ENCODE measurements at places on chromosomes 6 and 20.
A peak's percentile ranks its signal among the peaks of the same experiment; 100 is the strongest.

DNA sequence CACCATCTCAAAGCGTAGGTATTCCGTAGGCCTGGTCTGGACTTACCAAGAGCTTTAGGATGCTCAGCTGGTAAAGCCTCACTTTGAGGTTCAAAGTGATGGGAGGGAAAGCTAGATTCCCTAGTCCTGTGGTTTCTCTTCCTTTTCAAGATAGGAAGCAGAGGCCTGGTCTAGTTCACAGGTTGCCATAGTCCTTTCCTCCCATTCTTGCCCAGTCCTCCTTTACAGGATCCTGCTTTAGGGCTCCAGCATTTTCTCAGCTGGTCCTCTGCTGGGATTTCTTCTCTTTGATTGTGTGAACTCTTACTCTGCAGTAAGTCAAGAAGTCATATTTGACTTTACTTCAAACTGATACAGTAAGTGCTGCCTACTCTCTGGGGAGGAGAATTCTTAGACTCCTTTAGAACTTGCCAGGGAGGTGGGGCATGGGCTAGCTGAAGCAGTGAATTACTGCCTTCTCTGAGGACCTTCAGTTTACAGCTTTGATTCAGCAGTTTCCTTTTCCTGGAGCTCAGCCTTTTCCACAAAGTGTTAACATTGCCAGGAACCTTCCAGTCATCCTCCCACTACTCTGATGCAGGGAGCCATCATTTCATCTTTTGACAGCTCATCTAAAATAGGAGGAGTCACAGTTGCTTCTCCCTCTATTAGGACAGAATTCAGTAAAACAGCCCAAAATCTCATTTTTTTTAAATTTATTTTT, 42.8 kb upstream of the PLCG1 start:
- peak; percentile 28 for DNase-seq

DNA sequence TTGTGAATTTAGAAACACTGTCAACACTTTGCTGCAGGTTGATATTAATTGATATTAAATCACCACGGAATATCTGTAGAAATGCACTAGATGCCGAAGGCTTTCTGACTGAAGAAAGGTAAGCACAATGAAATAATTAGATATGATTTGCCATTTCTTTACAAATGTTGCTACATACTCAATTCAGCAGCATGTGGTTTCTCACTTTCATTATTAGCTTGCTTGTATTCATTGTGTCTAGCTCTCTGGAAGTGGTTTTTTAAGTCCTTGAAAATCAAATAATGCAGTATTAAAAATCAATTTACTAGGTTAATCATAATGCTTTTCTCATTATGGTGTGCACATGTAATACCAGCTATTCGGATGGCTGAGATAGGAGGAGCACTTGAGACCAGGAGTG, 231.3 kb upstream of the MARCKS start:
- no peak for DNase-seq

DNA sequence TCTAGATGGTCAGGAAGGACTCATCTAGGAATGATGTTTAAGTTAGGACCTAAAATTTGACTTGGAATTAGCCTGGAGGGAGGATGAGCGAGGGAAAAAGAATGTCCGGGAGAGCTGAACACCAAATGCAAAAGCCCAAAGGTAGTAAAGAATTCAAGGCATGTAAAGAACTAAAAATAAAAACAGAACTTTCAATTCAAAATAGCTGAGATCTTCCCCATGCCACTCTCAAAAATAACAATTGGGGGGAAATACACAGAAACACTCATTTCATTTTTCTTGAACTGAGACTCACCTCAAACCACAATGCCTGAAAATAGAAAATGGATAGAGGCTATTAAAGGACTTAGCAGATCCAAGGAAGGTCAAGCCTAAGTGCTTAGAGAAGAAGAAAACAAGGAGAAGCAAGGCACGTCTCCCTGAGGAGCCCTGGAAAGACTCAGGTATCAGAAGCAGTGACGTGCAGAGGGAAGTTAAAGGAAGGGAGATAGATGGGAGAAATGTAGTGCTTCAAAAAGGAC, 10.4 kb downstream of the PXT1 start:
- peak; percentile 92 for DNase-seq

DNA sequence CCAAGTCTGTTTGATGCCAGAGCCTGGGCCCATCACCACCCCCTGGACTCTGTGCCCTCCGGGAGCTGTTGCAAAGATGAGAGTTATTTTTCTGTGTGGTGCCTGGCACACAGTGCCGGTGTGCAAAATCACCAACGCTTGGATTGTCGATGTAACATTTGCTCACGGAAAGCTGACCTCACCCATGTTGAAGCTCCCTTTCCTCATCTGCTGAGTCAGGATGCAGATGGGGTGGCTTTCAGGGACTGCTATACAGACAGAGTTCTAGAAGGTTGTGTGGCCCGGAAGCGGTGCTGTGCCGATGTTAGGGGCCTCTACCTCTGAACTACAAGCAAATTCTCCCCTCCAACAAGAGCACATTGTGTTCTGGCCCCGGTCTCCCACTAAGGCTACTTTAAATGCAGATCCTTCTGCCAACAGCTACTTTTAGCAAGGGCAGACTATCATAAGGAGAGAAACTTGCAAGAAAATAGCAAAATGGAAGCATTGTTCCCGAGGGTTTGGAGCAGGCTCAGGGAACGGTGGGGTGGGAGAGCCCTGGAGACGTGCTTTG, 34.0 kb downstream of the EYA2 start:
- peak; percentile 42 for DNase-seq

DNA sequence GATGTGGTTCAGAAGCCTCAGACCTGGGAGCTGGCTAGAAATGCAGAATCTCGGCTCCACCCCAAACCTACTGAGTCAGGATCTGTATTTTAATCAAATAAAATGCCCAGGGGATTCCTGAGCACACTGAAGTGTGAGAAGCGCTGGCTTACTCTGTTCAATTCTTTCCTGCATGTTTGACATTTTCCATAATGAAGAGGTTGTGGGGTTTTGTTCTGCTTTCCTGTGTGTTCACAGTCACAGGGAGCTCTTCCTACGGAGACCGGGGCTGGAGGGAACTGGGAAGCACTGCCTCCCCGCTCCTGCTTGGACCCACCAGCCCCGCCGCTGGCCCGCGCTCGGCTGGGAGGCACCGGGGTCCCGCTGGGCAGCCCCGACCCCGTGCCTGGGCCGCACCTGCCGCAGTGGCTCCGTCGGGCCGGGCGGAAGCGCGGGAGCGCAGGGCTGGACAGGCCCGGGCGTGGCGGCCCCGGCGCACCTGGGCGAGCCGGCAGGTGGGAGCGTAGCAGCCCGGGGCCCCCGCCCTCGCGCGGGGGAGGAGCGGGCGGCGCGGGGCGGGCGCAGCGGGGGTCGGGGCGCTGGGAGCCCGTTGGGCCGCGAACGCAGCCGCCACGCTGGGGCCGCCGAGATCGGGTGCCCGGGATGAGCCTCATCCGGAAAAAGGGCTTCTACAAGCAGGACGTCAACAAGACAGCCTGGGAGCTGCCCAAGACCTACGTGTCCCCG, at the start of gene MAPK13:
MAPK13 (plus strand) TSS at position 573 of the 726 bp plus-strand sequence; CDS start at position 643, 70 bp downstream.
- DNase-seq = peak; percentile 19

GRCh38 chr6:109772883-109773431, 81.9 kb downstream of the FIG4 start:
- peak; percentile 77 for DNase-seq

- no peak for DNase-seq
Measured at GRCh38 chr6:157232161-157232895, 91.0 kb downstream of the TMEM242 start.

GRCh38 chr20:50356525-50356885, 153.7 kb upstream of the PTPN1 start:
- DNase-seq = no peak

- peak; percentile 25 for DNase-seq
Measured at GRCh38 chr6:140001005-140001404, 626.6 kb upstream of the CITED2 start.

DNA sequence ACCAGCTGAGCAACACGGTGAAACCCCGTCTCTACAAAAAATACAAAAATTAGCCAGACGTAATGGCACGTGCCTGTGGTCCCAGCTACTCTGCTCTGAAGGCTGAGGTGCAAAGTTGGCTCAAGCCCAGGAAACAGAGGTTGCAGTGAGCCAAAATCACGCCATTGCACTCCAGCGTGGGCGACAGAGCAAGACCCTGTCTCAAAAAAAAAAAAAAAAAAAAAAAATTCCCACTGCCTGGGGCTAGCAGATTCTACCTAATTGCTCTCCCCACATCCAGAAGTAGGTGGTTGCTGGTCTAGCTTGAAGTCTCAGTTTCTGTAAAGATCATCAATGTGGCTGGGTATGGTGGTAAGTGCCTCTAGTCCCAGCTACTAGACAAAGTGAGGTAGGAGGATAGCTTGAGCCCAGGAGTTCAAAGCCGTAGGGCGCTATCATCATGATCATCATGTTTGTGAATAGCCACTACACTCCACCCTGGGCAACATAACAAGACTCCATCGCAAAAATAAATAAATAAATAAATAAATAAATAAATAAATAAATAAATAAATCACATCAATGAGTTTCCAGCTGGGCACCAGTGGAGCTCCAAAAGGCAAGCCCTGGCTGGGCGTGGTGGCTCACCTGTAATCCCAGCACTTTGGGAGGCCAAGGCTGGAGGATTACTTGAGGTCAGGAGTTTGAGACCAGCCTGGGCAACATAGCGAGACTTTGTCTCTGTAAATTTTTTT, 6.3 kb upstream of the AP5S1 start:
- DNase-seq = no peak

GRCh38 chr6:107691062-107691751, 132.9 kb downstream of the SCML4 start:
- DNase-seq = peak; percentile 97

DNA sequence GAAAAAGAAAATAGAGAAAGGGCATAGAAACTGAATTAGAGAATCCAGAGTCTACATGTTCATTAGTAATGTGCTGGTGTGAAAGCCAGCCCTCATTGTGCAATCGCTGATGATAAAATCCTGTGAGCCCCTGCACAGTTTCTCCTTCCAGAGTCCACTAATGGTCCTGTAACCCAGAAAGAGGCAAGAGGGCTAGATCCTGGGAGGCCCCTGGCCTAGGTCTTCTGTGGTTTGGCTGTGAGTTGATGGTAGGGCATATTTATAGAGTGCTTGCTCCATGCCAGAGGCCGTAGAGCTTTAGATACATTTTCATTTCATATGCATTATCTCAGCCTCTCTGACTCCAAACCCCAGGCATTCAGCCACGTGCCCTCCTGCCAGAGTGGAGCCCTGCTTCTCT, 94.9 kb upstream of the MTHFD1L start:
- DNase-seq = no peak

- peak; percentile 85 for DNase-seq
Measured at GRCh38 chr6:13766201-13766634, 48.1 kb downstream of the MCUR1 start.

DNA sequence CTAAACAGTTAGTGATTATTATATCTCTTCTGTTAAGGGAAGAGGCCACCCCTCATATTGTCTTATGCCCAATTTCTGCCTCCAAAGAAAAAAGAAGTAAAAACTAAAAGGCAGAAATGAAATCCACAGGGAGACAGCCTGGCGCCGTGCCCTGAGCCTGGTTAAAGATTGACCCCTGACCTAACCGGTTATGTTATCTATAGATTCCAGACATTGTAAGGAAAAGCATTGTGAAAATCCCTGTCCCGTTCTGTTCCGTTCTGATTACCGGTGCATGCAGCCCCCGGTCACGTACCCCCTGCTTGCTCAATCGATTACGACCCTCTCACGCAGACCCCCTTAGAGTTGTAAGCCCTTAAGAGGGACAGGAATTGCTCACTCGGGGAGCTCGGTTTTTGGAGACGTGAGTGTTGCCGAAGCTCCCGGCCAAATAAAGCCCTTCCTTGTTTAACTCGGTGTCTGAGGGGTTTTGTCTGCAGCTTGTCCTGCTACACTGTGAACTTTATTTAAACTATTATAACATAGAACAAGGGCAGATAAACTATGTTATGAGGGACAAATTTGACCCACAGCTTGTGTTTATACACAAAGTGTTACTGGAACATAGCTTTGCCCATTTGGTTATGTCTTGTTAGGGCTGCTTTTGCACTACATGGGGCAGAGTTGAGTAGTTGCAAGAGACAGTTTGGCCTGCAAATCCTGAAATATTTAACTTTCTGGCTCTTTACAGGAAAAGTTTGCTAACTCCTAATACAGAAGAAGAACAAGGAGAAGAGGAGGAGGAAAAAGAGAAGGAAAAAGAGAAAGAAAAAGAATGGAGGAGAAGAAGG, 49.6 kb downstream of the CD24 start:
- DNase-seq = no peak

DNA sequence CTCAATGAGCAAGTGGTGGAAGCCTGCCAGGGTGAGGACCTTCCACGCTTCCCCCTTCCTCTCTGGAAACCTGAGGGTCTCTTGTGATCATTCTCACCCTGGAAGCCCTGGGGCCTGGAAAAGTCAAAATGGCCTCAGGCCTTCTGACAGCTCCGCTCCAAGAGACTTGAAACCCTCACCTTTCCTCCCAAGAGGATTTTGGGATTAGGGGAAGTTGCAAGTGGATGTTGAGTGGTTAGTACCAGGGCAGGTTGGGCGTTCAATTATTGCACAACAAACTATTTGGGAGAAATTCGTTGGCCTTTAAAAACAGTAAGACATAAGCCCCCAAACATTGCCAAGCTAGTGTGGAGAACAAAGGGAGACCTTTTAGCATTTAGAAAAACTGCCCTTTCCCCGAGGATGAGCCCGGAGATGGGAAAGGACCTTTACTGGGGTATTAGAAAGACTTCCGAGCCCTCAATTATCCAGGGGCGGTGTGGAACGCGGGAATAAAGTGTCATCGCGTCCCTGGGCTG, 4.7 kb downstream of the NKX2-2 start:
- no peak for DNase-seq

- DNase-seq = no peak
Measured at GRCh38 chr20:20743511-20744169, 31.2 kb upstream of the RALGAPA2 start.

DNA sequence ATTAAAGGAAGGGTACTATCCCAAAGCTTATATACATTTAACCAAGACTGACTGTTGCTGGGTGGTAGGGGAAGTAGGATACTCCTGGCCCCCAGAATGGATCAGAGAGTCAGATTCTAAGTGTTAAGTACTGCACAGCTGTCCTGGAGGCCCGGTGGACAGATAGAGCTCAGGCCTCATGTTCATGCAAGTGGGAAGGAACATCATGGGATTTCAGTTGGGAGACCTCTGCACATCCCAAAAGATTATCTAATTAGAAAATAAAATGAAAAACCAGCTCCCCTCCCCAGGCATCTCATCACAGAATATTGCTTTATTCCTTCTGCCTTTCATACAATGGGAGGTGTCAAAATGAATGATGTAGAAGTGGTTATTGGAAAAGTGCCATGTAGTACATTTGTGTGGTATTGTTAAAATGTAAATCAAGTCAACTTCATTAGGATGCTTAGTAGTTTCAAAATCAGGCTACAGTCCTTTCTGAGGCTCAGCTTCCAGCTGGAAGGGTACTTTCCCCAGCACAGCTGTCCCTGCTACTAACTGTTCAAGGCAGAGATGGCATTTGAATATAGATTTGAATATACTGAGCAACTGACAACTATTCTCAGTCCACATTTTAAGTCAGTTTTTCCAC, 82.9 kb downstream of the SLC35B3 start:
- no peak for DNase-seq

GRCh38 chr6:7974565-7974937, 64.0 kb upstream of the TXNDC5 start:
- no peak for DNase-seq

GRCh38 chr6:135944120-135944519, 92.6 kb downstream of the PDE7B start:
- no peak for DNase-seq

GRCh38 chr20:43916073-43916880, 1.6 kb downstream of the TOX2 start:
- peak; percentile 45 for DNase-seq
